ENCODE measurements at places on chromosomes 1 and 21.

- no peak for DNase-seq
Observed at GRCh38 chr1:230866171-230867070, 1.9 kb downstream of the C1orf198 start.

DNA sequence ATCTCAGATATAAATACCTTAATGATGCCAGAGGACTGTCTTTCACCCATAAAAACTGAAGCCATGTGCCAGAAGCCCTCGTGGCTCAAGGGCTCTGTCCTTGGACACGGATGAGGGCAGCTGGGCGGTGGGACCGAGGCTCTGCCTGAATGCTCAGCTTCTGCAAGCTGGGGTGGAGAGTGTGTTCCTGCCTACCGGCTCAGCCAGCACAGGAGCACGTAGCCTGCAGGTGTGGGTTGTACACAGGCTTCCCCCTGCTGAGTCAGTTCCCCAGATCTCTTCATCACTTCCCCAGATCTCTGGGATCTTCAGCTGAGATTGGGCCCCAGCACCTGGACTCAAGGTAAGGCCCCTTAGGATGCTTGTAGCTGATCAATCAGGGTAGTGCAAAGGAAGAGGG lies 15.4 kb downstream of the KCNJ15 start:
- no peak for DNase-seq

- no peak for DNase-seq
Observed at GRCh38 chr1:115643666-115644065, 1.9 kb downstream of the VANGL1 start.

DNA sequence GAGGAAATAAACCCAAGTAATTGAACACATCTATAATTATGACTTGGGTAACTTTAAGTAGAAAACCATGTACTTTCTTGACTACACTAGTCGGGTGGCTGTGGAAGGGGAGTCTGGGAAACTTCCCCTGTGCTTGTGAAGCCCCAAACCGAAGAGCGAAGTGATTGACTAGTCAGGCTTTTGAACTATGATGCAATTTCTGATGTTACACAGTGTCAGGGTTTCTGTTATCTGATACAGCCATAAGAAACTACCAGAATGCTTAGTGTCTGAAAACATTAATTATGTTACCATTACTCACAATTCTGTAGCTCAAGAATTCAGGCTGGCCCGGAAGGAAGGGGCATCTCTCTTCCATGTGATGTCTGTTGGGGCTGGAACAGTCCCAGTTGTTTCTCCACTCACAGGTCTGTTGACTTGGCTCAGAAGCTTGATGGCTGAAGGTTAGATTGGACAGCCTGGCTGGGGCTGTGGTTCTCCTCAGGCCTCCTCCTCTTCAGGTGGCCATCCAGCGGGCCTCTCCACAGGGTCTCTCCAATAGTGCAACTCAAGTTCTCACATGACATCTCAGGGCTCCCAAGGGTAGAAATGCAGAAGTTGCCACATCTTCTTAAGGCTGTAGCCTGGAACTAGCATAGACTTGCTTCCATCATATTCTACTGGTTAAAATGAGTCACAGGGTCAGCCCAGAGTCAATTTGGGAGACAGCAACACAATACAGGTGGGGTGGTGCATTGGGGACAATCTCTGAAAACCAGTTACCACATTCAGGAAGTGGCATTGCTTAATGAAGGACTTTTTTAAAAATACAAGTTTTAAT lies 8.3 kb upstream of the C8B start:
- DNase-seq: no peak

DNA sequence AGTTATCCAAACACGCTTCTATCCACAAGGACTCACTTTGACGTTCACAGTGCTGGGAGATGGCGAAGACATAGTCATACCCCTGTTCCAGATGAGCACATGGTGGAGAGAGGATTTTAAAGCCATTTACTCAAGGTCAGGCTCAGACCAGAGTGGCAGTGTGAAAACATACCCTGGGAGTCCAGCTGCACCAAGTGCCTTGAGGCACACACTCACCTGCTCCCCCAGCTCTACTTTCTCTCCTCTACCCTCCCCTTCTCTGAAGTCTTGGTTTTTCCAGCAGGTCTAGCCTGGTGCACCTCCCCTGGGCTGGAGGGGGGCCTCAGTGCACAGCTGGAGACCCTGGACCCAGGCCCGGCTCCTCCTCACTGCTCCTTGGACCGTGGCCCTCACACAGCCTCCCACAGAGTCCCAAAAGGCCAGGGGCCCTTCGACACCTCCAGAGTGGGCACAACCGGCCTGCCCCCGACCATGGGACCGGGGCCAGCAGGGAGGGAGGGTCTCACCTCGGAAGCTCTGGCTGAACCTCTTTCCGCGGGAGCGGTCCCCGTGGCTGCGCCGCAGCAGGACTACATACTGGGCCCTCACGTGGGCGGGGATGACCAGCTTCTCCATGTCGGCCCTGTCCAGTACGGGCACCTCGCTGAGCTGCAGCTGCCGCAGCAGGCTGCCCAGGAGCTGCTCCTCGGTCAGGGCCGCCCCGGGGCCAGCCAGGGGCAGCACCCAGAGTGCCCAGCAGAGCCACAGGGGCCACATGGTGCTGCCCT lies 452 bp downstream of the LEFTY2 start:
- no peak for DNase-seq

DNA sequence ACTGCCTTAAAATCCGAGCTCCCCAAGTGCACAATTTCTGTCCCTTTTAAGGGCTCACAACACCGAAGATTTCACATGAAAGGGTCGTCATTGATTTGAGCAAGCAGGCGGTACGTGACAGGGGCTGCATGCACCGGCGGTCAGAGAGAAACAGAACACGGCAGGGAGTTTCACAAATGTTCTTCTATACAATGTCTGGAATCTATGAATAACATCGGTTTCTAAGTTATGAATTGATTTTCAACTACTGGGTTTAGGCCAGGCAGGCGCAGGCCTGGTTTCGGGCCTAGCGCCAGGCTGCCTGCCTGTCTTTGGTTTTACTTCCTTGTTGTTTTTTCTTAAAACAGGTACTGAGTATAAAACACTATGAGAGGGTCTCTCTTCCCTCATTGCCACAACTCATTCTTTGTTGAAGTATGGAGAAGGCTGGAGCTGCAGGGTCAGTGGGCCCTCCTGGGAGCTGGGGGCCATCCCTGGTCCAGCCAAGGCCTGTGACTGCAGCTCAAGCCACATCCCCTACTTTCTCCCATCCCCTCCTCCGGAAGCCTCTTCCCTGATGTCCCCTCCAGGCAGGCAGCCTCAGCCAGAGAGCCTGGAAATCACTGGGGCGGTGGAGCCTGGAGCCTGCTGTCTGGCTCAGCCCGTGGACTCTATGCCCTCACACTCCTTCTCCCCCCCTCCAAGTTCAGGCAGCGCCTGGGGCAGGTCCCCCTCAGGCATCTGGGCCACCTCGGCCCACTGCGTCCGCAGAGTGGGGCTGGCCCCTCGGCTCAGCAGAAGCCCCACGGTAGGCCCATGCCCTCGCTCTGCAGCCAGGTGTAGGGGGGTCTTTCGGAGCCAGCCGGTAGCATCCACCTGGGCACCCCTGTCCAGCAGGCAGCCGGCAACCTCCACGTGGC lies 2.4 kb downstream of the ANKRD65 start:
- no peak for DNase-seq

- DNase-seq: no peak
Observed at GRCh38 chr1:219461981-219462400, 150.9 kb downstream of the ZC3H11B start.
